ENCODE measurements at places on chromosomes 12 and 14. TPM values are rescaled to one million over a fixed set of nuclear protein-coding genes. Genes with fewer than 3 reads are reported as not detected.
A peak's percentile ranks its signal among the peaks of the same experiment; 100 is the strongest.

- H3K4me1 ChIP-seq = no peaks in the 10 kb centered on the region
- no peak overlapping the region for H3K27ac ChIP-seq
- H3K36me3 ChIP-seq = no peaks in the 10 kb centered on the region
- no peaks in the 10 kb centered on the region for H3K27me3 ChIP-seq
These were observed 617.6 kb downstream of the LRFN5 start for GRCh38 chr14:42224053-42224888.

- no peaks in the 10 kb centered on the region for H3K4me1 ChIP-seq
- no peak overlapping the region for H3K4me3 ChIP-seq
- no peaks in the 10 kb centered on the region for H3K27me3 ChIP-seq
- no peak for DNase-seq
- H3K27ac ChIP-seq = no peak overlapping the region
These were observed 70.6 kb downstream of the TMEM132C start for GRCh38 chr12:128337431-128338170.

Gene TAS2R7
- not detected for total RNA-seq

DNA sequence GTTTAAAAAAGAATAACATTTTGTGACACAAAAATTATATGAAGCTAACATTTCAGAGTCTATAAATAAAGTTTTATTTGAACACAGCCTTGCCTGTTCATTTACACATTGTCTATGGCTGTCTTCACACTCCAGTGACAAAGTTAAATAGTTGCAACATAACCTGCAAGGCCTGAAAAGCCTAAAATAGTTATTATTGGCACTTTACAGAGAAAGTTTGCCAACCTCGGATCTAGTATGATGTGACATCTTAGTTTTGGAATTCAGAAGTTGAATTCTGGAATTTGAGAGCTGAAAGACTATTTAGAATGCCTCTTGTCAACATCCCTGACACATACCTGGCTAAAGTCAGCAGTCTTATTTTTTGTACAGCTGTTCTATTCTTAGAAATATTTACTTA lies 68.3 kb downstream of the DYRK2 start:
- H3K27ac ChIP-seq = peak overlapping the region; percentile 47
- DNase-seq = no peak
- H3K36me3 ChIP-seq = no peaks in the 10 kb centered on the region
- no peak overlapping the region for H3K4me3 ChIP-seq
- no peaks in the 10 kb centered on the region for H3K27me3 ChIP-seq

Gene ALDH2
- total RNA-seq = 301 TPM

Gene PSEN1
- 24.7 TPM for total RNA-seq

- no peaks in the 10 kb centered on the region for H3K27me3 ChIP-seq
- H3K4me3 ChIP-seq = no peak overlapping the region
- no peaks in the 10 kb centered on the region for H3K36me3 ChIP-seq
- DNase-seq = no peak
- no peaks in the 10 kb centered on the region for H3K4me1 ChIP-seq
These were observed 1135.0 kb downstream of the GALC start for GRCh38 chr14:86858031-86858430.

DNA sequence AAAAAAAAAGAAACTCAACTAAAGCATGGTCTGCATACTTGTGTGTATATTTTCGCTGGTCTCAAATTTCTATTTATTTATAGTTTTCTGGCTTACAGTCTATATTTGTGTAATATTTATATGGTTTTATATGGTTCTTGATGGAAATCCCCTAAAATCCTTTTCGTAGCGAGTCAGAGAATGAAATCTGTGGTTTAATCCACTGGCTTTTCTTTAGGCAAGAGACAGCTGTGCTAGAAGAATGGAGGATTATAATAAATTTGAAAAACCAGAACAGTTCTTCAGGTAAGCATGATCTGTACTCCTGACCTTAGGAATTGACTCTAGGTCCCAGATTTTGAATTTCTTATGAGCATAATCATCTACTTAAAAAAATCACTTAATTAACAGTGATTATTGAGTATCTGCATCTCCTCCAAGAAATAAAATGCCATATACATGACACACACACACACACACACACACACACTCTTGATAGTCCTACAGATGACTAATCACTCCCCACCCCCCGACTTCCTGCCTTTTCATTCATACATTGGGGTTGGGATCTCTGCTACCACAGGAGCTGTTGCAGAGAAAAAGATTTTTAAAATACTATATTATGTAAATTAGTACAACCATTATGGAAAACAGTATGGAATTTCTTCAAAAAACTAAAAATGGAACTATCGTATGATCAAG lies 113.4 kb downstream of the CRADD start:
- H3K36me3 ChIP-seq = no peaks in the 10 kb centered on the region
- no peaks in the 10 kb centered on the region for H3K27me3 ChIP-seq
- H3K4me1 ChIP-seq = peaks cover 18% of the 10 kb centered on the region
- H3K4me3 ChIP-seq = no peak overlapping the region
- DNase-seq = no peak

DNA sequence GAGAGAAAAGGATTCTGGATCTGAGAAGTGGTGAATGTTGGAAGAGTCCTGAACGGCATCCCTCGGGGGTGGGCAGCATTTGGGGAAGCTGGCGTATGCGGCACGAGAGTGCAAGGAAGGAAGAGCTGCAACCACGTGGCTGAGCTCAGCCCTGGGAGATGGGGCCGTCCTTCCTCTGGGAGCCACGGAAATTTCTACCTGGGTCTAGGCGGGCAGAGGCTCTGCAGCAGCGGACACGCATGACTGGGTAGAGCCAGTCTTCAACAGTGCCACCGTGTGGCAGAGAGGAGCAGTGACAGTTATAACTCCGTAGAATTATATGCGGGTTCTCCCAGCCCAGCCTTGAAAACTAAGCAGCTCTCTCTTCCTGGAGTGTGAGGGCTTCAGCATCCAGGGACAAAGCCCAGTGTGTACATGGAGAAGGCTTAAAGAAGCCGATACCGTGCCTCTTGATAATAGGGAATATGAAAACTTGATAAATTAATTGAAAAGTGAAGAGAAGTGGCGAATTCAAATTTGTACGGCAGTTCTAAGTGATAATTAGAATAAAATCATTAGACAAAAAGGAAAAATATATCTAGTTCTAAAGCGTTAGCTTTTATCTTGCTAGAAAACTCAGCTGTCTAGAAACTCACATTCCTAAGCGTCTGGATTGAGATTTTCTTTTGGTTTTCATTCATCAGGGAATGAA lies 82.9 kb upstream of the STXBP6 start:
- peak; percentile 44 for DNase-seq
- H3K27ac ChIP-seq = no peak overlapping the region
- H3K4me3 ChIP-seq = peak overlapping the region; percentile 8

DNA sequence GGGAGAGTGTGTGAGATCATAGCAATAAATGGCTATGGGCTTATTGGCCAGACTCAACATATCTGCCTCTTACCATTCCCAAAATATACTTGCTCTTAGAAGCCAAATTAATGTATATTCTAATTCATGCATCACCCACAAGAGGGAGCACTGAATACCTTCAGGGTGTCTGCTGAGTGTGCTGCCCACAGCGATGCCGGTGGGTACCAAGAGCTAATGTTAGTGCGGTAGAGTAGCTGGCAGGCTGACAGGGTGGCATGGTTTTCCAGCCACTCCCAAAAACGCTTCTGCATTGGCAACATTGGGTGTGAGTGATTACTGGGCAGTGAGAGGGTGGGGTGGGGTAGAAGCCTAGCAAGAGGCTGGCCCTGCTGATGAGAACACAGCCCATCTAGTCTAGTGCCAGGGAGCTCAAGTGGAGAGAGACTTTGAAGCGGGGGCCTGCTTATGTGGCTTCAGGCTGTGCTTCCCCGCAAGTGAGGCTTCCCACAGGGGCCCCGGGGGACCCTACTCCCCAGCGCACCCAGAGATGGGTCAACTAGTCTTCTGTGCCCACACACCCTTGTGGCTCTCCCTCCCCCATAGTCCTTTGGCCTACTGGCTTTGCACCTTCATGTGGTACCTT lies 9.2 kb upstream of the PLEKHD1 start:
- H3K4me3 ChIP-seq = no peak overlapping the region
- DNase-seq = no peak
- no peaks in the 10 kb centered on the region for H3K4me1 ChIP-seq
- H3K27ac ChIP-seq = no peak overlapping the region
- no peaks in the 10 kb centered on the region for H3K36me3 ChIP-seq

GRCh38 chr14:97456958-97457357 lies 659.8 kb downstream of the VRK1 start:
- H3K4me3 ChIP-seq = no peak overlapping the region
- H3K4me1 ChIP-seq = no peaks in the 10 kb centered on the region
- H3K27ac ChIP-seq = no peak overlapping the region
- DNase-seq = no peak
- H3K27me3 ChIP-seq = peaks cover 9% of the 10 kb centered on the region

Gene C12orf56
- total RNA-seq = not detected

DNA sequence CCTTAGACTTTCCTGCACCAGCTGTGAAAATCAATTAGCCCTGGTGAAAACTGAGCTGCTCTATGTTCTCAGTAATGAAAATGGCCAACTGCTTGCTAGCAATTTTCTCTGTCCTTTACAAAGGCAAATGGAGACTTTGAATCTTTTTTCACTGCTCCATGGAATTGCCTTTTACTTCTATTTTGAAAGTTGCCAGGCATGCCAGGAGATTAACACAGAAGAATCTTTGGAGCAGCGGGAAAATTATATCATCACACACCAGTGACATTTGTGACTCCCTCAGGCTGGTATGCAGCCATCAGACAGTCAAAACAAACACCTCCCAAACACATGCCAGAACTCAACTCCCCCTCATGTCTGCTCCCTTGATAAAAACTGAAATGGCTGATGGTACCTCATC lies 872.0 kb upstream of the FLRT2 start:
- no peak overlapping the region for H3K27ac ChIP-seq
- no peaks in the 10 kb centered on the region for H3K36me3 ChIP-seq
- no peaks in the 10 kb centered on the region for H3K27me3 ChIP-seq
- no peaks in the 10 kb centered on the region for H3K4me1 ChIP-seq

Gene ITPK1
- total RNA-seq = 78.0 TPM

DNA sequence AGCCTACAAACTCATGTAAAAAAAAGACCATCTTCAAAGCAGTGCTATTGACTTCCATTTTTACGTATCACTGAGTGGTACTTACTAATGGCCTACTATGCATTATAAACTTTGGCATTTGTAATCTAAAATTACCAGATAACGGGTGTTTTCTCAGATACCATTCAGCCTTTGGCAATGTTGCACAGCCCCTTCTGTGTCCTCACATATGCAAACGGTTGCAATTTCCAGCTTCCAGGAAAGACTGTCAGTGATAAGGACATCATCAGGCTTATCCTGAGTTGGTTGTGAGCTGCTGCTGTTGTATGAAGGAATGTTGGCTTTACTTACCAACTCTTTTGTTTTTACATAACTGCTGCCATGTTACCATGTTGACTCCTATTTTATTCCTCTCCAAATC lies 1.6 kb upstream of the SLC6A13 start:
- H3K27ac ChIP-seq = no peak overlapping the region
- H3K27me3 ChIP-seq = no peaks in the 10 kb centered on the region
- H3K4me3 ChIP-seq = no peak overlapping the region
- H3K36me3 ChIP-seq = no peaks in the 10 kb centered on the region
- no peaks in the 10 kb centered on the region for H3K4me1 ChIP-seq

Gene STRAP
- total RNA-seq = 161 TPM

DNA sequence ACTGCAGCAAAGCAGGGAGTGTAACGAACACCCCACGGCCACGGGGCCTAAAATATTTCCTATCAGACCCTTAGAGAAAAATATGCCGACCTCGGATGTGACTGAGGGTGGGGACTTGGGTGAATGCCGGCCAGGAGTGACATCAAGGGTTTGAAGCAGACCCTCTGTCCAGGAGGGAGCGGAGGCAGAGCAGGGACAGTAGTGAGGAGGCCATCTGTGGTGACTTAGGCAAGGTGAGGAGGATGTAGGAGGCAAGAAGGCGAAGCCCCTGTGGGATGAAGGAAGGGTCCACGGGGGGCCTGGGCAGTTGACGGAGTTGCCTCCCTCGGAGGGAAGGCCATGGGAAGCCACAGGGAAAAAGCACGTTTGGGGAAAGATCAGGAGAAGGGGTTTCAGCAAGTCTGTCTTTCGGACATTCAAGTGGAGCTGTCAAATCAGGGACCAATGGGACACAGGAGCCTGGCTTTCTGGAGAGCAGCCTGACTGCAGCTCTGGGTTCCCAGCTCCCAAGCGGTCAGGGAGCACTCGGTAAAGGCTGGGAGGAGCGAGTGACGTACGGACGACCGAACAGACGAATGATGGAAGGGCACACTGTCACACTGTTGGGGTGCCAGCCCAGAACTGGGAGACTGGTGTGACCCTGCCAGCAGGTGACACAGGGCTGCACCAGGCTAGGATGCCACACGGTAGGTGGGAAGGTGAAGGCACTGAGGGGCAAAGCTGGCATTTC lies 74.3 kb downstream of the MOK start:
- no peak overlapping the region for H3K27ac ChIP-seq
- peaks cover 15% of the 10 kb centered on the region for H3K4me1 ChIP-seq
- H3K4me3 ChIP-seq = no peak overlapping the region
- peaks cover 35% of the 10 kb centered on the region for H3K36me3 ChIP-seq
- H3K27me3 ChIP-seq = no peaks in the 10 kb centered on the region

- H3K27ac ChIP-seq = peak overlapping the region; percentile 63
- H3K4me3 ChIP-seq = no peak overlapping the region
- H3K36me3 ChIP-seq = no peaks in the 10 kb centered on the region
- no peaks in the 10 kb centered on the region for H3K27me3 ChIP-seq
- peak; percentile 25 for DNase-seq
- peaks cover 58% of the 10 kb centered on the region for H3K4me1 ChIP-seq
These were observed 21.4 kb downstream of the KLRK1 start for GRCh38 chr12:10368206-10369171.

Gene KLHL33
- 0.28 TPM for total RNA-seq

GRCh38 chr14:53714495-53715192 lies 242.0 kb downstream of the BMP4 start:
- H3K4me1 ChIP-seq = peaks cover 35% of the 10 kb centered on the region
- H3K36me3 ChIP-seq = no peaks in the 10 kb centered on the region
- DNase-seq = no peak
- H3K27ac ChIP-seq = peak overlapping the region; percentile 73
- H3K27me3 ChIP-seq = no peaks in the 10 kb centered on the region
- peak overlapping the region; percentile 6 for H3K4me3 ChIP-seq

Gene CLEC9A
- total RNA-seq = not detected

DNA sequence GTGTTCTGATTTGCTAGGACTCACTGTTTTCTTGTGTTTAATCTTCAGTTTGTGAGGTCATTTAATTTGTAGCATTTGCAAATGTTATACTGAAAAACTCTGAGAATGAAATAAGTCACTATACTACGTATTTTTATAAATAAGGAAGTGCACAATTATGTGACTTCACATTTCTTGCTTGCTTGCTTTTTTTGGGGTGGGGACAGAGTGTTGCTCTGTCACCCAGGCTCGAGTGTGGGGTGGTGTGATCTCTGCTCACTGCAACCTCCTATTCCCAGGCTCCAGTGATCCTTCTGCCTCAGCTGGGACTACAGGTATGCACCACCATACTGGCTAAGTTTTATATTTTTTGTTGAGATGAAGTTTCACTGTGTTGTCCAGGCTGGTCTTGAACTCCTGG lies 32.7 kb downstream of the RBM25 start:
- no peak overlapping the region for H3K27ac ChIP-seq
- H3K4me1 ChIP-seq = no peaks in the 10 kb centered on the region
- H3K4me3 ChIP-seq = no peak overlapping the region
- no peaks in the 10 kb centered on the region for H3K27me3 ChIP-seq
- no peak for DNase-seq

Gene GSC
- 0.27 TPM for total RNA-seq
